Activated CD8-positive, alpha-beta memory T cell treated with anti-CD3 and anti-CD28 coated beads for 1 hour (primary cell): ENCODE measurements at places on chromosomes 2 and 18.

- DNase-seq = no peak
These were observed 621.1 kb downstream of the BCL11A start for GRCh38 chr2:59932341-59932740.

DNA sequence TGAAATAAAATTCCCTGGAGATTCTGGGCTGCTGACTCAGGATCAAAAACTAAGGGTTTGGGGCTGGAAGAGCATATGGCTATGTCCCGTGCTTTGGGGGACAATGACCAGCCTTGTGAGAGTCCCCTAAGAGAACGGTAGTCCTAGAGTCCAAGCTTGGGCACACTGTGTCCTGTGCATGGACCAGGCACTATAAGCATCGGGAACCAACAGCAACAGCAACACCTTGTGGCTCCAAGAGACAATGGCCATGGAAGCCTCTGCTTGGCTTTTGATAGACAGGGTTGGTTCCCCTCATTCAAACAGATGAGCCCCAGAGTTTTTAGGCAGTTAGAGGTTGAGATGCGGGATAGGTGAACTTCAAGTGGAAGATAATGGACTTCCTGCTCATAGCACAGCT lies 294.4 kb upstream of the CHAC2 start:
- DNase-seq = no peak

GRCh38 chr2:196925768-196926561 lies 542 bp downstream of the PGAP1 start:
- no peak for DNase-seq

DNA sequence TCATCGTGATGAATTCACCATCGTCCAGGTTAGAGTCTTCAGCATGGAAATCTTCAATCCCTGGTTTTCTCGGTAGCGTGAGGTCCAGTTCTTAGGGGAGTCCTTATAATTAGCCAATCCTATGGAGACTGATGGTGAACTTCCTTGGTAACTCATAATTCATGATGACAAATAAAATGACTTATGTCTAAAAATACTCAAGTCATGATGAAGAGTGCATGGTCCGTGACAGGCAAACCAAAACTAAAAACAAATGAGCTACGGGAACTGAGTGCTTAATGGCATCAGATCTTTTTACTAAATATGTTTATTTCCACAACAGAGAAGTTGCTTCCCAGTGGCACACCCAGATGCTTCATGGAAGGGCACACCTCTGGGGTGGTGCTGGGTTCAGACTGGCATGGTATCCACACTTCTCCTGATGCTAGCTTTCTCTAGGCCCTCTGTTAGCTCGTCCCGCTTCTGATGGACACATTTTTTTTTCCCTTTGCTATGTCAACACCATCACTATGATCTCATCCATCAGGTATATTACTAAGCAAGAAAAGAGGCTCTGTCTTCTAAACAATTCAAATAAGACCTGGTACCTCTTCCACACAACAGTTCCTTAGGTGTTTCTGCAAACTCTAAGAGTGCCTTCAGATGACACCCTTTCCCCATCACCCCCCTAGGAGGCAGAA lies 92.8 kb upstream of the NEDD4L start:
- no peak for DNase-seq

- no peak for DNase-seq
These were observed 104.1 kb downstream of the ESCO1 start for GRCh38 chr18:21496277-21496835.

GRCh38 chr2:149606251-149606811 lies 18.8 kb upstream of the MMADHC start:
- no peak for DNase-seq

DNA sequence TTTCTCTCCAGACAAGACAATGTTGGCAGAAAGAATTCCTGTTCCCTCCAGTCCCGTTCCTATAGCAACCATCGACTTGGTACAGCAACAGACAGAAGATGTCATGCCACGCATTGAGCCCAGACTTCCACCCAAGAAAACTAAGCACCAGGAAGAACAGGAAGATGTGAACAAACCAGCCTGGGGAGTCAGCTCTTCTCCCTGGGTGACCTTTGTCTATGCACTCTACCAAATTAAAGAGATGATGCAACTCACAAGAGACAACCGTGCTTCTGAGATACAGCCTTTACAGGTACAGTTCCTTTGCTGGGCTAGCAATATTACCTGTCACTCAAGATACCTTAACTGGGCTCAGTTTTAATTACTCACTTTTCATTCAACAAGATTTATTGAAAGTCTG lies 37.1 kb downstream of the NEMP2 start:
- no peak for DNase-seq

- DNase-seq = no peak
These were observed 152.9 kb downstream of the ARL4C start for GRCh38 chr2:234344012-234344411.

GRCh38 chr2:206389164-206389563 lies 54.2 kb upstream of the ADAM23 start:
- DNase-seq = no peak

GRCh38 chr2:169010633-169011460 lies 20.3 kb downstream of the ABCB11 start:
- DNase-seq = no peak

DNA sequence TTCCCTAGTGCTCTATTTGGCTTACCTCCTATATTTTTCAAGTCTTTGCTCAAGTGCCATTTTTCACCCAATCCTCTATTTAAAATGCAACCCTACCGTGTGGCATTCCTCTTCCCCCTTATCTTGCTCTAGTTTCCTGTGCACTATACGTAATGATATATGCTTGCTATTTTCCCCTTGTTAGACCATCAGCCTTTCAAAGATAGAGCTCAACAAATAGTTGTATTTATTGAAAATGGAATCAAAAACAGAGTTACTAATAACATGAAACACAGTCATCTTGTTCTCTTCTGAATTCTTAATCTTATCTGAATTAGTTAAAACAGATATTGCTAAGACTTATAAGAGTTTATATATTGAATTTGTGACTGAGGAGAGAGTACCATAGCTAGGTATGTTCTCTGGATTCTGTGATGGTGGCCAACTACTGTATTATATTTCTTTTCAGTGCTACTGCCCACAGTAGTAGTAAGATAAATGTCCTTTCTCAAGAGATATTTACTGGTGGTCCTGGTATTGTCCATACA lies 55.3 kb downstream of the CAB39 start:
- DNase-seq = no peak

DNA sequence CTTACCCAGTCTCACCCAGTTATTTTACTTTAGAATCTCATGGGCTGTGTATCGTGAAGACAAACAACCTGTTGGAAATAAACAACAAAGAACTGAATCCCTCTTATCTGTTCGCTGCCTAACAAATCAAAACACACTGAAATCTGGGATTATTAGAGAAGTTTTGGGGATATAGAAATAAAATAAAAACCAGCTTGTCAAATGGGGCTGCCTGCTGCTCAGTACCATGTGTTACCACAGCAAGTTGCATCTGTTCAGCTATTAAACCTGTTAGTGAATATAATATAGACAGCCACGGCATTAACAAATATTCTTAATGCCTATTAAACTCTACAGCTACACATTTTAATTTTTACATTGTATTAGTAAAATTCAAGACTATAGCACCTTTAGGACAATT lies 810.8 kb downstream of the NRXN1 start:
- DNase-seq = no peak

- DNase-seq = no peak
These were observed 25.7 kb downstream of the SCN7A start for GRCh38 chr2:166468124-166469024.

DNA sequence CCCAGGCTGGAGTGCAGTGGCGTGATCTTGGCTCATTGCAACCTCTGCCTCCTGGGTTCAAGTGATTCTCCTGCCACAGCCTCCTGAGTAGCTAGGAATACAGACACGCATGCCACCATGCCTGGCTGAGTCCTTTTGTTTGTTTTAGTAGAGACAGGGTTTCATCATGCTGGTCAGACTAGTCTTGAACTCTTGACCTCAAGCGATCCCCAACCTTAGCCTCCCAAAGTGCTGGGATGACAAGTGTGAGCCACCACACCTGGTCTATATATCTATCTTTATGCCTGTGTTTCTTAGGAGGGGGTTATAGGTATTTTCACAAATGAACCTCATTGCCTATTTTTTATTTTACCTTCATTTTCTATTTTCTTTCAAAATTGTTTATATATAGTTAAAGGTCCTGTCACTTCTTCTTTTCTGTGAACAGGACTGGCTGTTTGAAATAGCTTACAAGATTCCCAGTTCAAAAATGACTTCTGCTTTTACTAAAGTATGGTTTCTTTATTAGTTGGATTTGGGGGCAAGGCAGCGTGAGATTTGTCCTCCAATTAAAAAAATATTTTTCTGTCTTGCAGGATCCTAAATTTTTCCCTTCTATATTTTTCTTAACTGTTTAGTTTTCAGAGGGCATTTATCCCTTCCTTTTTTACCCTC lies 16.4 kb upstream of the MARCHF7 start:
- no peak for DNase-seq

GRCh38 chr2:153595939-153596338 lies 117.4 kb upstream of the RPRM start:
- no peak for DNase-seq

GRCh38 chr2:49577041-49577440 lies 422.7 kb upstream of the FSHR start:
- no peak for DNase-seq

- DNase-seq = no peak
These were observed 1.3 kb downstream of the PTPN2 start for GRCh38 chr18:12882453-12883371.

GRCh38 chr18:77811503-77811902 lies 561.9 kb downstream of the GALR1 start:
- DNase-seq = no peak

DNA sequence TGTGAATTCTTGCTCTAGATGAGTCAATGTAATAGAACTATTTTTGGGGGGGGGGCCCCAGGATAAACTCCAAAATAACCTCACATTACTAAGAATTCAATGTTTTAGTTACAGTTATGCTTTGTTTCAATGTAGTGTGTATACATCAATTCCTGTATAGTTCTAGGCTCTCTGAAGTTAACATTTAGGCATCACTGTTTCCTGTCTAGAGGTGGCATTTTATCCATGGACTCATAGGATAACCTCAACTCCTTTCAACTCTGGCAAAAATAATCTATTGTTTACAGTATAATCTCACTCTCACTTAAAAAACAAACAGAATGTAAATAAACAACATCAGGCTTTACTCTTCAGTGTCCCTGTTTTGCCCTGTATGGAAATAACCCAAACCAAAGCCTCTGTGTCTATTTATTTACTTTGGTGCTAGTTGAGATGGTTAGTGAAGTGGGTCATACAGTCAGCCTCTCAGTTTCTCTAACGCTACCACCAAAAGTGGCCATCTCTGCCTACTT lies 79.3 kb upstream of the MMADHC start:
- DNase-seq = no peak

DNA sequence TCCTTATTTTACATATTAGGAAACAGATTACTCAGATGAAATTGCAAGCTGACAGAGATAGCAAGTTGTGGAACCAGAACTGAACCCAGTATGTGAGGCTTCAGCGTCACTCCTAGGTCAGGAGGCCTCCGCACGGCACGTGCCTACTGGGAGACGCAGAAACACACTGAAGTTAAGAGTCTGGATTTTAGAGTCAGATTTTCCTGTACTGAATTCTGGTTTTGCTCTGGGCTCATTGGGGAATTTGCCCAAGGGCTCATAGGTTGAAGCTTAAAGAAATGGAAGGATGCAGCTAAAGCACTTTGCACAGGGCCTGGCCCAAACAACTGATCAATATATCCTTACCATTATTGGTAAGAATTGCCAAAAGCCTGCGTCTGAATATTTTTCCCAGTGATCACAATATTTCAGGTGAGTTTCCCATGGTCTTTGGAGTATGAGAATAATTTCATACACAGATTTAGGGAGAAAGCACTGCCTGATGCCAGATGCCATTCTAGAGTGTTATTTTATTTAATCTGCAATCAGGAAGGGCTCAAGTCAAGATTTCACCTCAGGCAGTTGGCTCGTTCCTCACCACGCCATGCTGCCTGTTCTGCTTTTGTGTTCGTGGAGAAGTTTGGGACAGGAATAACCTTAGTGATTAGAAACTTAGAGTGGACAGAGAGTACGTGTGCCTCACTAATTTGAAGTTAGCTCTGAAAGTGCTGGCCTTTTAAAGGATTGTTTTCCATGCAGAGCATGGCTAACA lies 331.9 kb downstream of the MYCN start:
- no peak for DNase-seq

DNA sequence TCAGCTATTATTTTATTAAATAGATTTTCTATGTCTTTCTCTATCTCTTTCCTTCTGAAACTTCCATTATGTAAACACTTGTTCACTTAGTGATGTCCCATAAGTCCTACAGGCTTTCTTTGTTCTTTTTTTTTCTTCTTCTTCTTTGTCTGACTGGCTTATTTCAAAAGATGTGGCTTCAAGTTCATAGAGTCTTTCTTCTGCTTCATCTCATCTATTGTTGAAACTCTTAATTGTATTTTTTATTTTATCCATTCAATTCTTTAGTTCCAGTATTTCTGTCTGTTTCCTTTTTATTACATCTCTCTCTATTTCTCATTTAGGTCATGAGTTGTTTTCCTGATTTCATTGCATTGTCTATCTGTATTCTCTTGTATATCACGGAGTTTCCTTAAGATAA lies 38.5 kb downstream of the BOD1L2 start:
- DNase-seq = no peak

GRCh38 chr18:13159579-13159978 lies 59.0 kb upstream of the LDLRAD4 start:
- DNase-seq = no peak

GRCh38 chr2:68709421-68709911 lies 25.1 kb upstream of the ARHGAP25 start:
- no peak for DNase-seq

DNA sequence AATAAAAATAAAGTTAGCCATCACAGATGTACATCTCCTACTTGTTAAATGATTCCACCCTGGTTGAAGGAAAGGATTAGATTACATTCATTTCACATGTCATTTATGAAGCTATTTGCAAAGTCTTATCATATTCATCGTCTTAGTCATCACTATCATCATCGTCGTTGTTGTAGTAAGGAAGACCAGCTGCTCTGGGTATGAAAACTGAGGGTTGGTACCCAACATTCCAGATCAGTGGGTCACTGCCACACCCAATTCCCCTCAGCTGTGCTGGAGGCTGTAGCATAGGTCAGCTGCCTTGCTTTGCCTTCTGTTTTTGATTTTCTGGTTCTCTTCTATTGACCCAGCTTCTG lies 20.9 kb upstream of the CCBE1 start:
- no peak for DNase-seq

GRCh38 chr2:141048951-141049350 lies 1081.9 kb downstream of the LRP1B start:
- no peak for DNase-seq
